Glomerular endothelial cell (primary cell): ENCODE measurements at places on chromosomes 2 and 18.

DNA sequence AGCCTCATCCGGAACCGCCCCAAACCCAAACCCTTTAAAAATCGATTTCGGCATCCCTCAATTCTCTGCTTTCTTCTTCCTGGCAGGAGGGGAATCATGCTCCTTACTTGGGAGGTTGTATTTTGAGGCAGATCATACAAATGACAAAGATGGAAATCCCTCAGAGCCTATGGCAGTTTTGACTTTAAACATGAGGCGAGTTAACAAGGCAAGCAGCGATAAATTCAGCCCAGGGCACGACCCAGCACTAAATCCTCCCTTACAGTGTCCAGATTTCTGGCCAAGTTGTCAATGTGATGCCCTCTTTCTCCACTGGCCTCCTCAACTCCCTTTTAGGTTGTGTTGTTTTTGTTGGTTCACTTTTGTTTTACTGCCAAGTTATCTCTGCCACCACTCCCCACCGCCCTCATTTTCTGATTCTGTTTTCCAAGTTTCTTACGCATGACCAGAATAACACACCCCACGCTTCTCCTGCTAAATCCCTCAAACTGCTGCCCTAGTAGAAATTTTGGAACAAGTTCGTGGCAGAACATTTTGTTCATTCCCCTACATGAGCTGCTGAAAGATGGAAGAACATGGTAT is 68.3 kb downstream of the CTAGE1 start:
- no peak for DNase-seq

GRCh38 chr18:63082366-63083019 is 237.1 kb downstream of the BCL2 start:
- no peak for DNase-seq

- DNase-seq: no peak
Measured at GRCh38 chr2:191933307-191934105, 86.6 kb upstream of the CAVIN2 start.

- DNase-seq: no peak
Measured at GRCh38 chr18:72848503-72849237, 19.1 kb downstream of the NETO1 start.

DNA sequence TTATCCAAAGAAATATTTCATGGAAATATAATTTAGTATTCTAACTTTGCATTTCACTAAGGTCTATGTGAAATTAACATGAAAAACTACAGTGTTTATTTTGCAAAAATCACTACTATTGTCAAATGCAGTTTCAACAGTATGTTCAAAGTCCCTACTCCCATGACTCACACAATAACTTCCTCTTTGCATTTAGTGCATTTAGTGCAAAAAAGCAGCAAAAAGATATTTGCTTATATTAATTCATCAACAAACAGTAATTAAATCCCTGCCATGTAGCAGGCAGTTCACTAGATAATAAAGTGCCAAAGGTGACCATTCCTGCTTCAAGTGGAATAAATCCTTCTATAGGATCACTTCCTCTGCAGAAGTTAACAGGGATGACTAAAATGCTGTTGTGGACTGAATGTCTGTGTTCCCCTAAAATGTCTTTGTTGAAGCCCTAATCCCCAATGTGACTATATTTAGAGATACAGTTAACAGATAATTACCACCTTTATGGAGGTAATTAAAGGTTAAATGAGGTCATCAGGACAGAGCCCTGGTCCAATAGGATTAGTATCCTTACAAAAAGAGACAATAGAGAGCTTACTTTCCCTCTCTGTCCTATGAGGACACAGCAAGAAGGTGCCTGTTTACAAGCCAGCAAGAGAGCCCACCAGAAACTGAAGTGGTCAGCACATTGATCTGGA is 61.7 kb downstream of the STK39 start:
- no peak for DNase-seq

DNA sequence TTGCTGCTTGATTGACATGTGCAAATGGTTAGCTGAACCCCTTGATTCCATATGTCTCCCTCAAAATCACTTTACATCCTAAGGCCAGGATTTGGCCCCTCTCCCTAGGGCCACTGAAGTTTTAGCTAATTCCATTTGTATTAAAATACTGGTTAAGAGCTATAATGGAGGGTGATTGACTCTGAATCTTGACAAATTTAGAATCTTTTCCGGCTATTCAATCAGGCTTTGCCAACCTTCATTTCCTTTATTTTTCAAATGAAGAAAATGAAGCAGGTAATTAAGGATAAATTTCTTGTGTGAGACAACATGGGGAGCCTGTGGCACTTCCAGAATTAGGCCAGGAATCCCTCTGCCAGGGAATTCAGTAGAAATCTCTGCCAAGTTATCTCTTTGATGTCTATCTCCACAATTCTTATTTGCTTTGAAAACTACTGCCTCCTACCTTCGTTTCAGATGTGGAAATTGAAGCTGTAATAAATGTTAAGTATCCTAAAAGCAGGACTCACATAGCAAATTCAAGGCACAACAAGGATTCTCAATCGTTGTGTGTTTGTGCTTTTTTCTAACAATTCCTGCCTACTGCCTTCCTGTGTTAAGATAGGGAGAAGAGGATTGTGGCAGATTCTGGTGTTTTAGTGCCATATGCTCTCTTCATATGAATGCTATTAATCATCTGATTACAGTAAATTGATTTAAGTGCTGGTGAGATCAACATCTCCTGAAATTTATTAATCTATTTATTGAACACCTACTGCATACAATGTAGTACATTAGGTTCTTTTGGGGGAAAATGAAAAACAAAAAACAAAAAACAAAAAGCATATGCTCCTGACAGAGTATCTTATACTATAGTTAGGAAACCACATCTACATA is 47.8 kb upstream of the MAP4K3 start:
- DNase-seq: no peak

DNA sequence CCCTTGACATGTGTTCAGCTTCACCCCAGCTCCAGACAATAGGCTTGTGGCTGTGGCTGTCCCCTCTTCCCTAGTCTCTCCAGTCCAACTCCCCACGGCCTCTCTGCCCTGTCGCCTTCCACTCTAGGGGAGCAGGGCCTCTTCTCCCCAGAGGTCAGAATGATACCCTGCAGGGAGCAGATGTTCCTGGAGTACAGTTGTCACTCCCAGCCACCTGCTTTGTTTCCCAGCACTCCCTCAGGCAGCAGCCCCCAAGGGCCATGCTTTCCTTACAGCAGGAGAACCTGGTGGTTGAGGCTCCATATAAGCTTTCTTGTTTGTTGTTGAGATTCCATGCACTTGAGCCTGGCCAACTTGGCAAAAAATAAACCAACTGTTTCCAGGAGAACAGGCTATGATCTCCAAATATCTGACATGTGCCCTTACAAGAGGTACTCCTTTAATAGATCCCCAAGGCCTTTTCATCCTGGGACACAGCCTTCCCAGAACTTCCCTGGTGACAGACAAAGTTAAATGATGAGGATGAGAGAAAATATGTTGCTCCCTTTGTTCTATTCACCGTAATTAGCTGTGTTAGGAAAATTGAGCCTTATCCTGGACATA is 45.1 kb downstream of the DPYSL5 start:
- no peak for DNase-seq

GRCh38 chr2:70830366-70830765 is 5.2 kb downstream of the CD207 start:
- DNase-seq: no peak
